ENCODE measurements at places on chromosomes 2 and 18.

DNA sequence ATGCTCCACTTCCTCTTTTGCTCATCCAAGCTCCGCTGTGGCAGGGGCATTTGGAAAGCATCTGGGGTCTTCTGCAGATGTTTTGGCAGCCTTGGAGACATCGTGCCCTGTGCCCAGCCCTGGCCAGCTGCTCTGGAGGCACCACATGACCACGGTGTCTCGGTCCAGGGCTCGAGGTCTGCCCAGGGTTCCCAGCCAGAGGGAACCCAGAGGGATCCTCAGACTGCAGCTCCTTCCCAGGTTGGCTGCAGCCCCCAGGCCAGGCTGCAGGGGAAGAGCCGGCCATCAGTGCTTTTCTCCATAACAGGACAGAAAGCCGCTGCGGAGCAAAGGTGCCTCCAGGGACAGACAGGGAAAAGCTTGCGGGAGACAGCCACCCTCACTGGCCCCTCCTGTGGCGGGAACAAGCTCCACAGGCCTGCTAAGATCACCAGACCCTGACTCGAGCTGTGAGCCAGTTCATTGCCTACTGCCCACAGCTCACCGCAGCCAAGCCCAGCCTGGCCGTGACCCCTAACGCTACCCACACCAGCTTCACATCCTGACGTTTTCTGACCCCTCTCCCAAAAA is 74.7 kb downstream of the SMAD7 start:
- DNase-seq: no peak

- no peak for DNase-seq
Observed at GRCh38 chr2:81196383-81196851, 891.9 kb upstream of the LRRTM1 start.

DNA sequence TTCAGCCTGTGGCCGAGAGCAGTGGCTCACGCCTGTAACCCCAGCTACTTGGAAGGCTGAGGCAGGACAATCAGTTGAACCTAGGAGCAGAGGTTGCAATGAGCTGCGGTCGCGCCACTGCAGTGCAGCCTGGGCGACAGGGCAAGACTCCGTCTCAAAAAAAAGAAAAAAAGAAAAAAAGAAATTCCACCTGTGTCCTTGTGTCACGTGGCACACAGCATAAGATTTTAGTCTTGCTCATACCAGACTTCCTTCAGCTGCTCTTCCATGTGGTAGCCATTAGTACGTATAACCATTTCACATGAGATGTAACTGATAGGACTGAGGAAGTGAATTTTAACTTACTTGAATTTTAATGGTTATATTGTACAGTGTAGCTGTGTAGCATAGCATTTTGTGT is 4.0 kb downstream of the NOP58 start:
- DNase-seq: no peak

DNA sequence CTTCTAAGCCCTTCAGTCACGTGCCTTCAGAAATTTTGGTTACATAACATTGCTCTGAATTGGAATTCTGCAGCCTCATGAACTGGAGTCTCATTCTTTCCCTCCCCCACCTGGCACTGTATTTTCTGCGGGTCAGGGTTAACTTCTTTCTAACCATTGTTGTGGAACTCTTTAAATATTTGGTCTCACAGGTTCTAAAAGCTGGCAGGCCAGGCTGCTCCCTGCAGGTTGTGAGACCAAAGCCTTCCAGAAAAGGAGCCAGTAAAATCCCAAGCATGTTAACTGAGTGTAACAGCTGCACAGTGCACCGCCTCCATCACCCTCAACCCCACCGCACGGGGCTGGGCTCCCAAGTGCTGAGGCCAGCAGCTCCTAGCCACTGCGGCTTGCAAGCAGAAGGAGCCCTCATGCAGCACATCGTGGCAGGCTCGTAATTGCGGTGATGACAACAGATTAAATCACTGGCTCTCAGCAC is 174.1 kb upstream of the ALPP start:
- DNase-seq: no peak

DNA sequence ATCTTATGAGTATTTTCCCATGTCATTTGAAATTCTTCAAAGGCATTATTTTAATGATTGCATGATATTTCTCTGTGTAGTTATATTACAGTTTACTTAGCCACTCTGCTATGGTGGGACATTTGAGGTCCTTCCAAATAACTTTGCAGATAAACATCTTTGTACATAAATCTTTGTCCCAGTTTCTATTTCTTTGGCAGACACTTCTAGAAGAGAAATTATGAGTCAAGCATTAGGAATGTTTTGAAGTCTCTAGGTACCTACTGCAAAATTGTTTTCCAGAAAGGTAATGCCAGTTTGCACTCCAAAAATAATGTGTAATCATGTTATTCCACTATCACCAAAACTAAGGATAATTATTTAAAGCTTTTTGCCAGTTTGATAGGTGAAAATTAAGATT is 149.7 kb downstream of the EN1 start:
- no peak for DNase-seq

- DNase-seq: no peak
Observed at GRCh38 chr18:11125492-11126315, 23.7 kb downstream of the PIEZO2 start.

GRCh38 chr2:88654714-88655113 is 27.4 kb upstream of the EIF2AK3 start:
- no peak for DNase-seq

DNA sequence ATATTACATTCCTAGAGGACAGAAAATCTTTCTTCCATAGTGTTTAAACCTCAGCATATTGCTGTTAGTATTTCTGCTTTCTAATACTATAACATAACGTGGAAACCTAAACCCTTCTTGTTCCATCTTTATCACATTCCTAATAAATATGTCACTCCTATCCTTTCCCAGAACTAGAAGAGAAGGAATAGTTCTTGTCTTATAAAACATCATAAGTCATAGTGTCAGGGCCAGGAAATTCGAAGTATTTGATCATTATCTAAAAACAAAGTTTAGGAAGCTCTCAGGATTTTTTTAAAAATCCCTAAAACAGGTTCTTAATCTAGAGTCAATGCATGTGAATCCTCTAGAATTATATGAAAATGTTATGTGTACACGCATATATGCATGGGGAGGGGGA is 2.0 kb downstream of the NHEJ1 start:
- DNase-seq: no peak

- DNase-seq: no peak
Observed at GRCh38 chr2:190837420-190837819, 43.2 kb upstream of the GLS start.

DNA sequence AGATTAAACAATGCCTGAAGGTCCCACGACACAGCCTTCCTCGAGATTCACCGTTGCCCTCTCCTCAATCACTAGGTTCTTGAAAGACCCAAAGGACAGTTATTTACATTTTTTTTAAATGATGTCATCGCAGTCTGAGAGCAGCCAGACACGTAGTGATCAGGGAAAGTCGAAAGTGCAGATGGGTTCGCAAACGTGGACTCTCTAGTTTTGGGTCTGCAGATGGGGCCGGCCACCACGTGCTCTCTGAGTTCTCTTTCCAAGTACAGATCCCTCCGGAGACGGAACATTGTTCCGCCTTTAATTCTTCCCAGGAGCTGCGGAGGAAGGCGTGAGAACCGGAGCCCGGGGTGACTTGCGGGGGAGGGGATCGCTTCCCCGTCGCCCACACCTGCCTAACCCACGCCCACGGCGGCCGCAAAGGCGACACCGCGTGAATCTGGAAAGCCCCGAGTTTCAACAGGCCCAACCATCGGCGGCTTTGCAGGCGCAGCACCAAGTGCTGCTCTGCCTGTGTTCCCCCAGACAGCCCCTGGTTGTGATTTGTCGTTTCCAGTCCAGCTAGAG is 54.3 kb downstream of the PKDCC start:
- DNase-seq: peak; percentile 99

- no peak for DNase-seq
Observed at GRCh38 chr2:121387591-121388325, 102.8 kb upstream of the TFCP2L1 start.

DNA sequence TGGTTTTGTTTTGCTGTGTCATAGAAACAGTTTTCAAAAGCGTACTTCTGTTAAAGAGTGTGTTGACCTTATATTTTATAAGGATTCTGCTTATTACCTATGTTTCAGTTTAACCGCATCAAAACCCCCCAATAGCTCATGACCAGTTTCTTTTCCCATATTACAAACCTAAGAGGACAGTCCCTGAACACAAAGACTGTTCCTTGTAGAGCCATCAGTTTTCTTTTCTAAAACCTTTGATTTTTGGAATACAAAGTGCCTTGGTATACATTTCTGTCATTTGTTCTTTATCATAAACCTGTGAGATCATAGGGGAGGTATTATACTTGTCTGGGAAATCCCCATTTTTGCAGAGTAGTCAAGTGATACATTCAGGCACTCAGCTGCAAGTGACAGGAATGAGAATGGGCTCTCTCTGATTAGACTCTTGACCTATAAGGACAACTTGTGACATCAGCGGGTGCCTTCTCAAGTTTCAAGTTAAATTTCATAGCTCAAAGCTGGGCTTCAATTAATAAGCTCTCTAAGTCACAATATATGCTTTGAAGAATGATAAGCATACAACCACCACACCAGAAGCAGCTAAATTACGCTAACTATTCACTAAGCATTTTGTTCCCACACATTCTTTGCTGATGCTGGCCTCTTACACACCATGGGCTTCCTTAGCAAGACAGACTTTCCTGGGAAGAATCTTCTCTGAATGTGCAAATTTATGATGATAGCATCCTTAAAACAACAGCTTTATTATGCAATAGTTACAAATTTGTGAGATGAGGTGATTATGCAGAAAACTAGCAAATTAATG is 97.5 kb upstream of the CD302 start:
- DNase-seq: peak; percentile 69

DNA sequence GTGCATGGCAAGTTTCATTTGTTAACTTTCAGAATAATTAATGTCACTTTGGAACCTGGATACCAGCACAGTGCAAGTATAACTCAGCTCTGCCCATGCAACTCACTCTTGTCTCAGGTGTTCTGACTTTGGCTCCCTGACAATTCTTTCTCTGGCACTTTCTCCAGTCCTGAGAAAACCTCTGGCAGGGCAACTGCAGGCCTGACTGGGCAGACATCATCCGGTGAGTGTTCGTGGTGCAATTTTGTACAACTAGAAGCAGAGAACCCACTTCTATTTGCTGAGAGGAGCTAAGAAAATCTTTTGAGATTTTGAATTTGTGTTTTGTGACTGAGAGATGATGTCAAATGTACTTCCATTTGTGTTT is 143.0 kb downstream of the AQP4 start:
- no peak for DNase-seq

DNA sequence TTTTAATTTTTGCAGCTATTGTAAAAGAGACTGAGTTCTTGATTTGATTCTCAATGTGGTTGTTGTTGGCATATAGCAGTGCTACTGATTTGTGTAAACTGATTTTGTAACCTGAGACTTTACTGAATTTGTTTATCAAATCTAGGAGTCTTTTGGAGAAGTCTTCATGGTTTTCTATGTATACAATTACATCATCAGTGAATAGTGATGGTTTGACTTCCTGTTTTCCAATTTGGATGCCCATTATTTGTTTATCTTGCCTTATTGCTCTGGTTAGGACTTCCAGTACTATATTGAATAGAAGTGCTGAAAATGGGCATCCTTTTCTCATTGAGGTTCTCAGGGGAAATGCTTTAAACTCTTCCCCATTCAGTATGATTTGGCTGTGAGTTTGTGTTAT is 99.7 kb downstream of the GULP1 start:
- no peak for DNase-seq

GRCh38 chr2:142286618-142287017 is 155.8 kb upstream of the LRP1B start:
- no peak for DNase-seq

DNA sequence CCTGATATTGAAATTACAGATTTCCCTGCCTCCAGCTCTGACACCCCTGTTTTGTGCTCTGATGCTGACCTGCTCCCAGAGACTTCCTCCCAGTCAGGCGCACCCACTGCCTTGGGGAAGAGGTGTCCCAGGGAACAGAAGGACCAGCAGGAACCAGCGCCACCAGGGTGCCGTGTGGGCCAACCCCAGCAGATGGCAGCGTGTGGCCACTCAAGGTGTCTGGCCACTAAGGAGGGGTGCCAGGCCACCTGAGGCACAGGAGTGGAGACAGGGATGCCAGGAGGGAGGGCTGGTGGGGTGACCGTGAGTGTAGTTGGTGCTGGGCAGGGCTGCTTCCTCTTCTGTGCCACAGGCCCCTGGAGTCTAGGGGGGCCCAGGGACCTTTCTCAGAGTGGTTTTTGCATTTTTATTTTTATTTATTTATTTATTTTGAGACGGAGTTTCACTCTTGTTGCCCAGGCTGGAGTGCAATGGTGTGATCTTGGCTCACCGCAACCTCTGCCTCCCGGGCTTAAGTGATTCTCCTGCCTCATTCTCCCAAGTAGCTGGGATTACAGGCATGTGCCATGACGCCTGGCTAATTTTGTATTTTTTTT is 56.0 kb downstream of the TEX44 start:
- DNase-seq: peak; percentile 77

GRCh38 chr2:216694826-216695217 is 527 bp downstream of the IGFBP5 start:
- DNase-seq: no peak

DNA sequence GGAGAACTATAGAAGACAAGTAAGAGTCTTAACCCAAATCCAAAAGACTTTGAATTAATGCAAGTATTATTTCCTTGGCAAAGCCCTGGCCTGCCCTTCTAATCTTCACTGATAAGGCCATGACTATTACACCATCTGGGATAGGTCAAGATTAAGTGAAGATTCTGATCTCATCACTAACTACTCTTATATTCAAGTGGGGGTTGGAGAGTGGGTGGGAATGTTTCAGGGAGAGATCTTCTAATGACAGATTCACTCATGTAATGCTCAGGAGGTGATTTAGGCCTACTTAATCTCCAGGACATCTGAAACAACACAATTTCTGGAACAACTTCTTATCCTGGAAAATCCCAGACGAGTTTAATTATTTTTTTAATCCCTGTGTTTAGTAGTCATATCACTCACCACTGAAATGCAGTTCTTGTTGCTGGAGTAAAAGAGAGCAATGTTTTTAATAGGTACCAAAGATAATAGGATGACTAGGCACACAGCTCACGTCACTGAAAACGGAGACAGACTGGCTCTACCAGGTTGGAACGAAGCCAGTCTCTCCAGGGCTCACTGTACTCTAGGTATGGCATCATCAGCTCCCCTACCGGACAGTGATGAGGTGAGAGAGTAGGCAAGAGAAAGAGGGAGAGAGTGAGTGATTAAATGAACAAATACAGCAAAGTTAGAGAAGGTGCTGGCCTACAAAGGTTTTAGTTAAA is 133.1 kb downstream of the NCKAP5 start:
- no peak for DNase-seq

DNA sequence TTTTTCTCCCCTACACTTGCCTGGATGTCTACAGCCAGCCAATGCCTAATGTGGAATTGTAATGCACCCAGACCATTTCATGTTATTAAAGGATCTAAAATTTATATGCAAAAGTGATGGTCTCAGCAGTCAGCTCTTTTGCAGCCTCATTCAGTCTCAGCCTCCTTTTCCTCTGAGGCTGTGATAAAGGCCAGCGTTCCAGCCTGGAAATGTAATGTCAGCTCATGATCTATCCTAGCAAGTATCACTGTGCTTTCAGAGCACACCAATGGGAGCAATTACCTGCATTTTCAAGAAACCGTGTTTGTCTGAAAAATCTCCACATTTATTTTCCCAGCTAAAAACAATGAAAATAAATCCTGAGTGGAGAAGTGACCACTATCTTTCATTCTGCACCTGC is 274.6 kb downstream of the CDH20 start:
- DNase-seq: no peak
